ENCODE measurements at places on chromosomes 7 and 10.

DNA sequence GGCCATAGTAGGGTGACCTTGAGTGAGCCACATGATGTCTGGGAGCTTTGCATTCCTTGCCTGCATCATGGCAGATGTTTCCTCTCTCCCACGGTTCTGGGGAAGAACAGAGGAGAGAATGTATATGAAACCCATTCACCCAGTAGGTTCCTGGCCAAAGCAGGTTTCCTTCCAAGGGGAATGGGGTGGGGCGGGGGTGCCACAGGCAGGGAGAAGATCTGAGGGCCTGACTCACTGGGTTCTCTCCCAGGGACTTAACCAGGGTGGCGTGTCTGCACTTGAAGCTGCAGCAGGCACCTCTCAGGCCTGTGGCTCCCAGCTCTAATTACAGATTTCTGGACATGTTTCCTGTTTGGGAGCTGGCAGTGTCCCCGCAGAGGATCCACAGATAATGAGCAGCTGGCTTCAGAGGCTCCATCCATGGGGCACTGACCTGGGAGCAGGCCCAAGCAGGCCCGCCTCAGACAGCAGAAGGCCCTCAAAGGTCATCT, 50.2 kb upstream of the ZMIZ1 start:
- DNase-seq, result no peak

DNA sequence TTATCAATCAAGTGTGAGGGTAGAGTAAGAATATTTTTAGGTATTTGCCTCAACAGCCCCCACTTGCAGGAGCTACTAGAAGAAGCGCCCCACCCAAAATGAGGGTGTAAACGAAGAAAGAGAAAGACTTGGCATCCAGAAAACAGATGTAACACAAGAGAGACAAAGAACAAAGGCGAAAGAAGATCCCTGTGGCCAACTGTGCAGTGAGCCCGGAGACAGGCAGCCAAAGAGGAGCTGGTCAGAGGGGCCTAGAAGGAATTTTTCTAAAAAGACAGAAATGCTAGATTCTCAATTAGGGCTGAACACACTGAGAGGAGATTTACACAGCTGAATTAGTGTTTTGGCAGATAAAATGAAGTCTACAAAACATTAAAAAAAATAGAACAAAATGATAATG, 29.6 kb upstream of the EIF5AL1 start:
- DNase-seq, result no peak

DNA sequence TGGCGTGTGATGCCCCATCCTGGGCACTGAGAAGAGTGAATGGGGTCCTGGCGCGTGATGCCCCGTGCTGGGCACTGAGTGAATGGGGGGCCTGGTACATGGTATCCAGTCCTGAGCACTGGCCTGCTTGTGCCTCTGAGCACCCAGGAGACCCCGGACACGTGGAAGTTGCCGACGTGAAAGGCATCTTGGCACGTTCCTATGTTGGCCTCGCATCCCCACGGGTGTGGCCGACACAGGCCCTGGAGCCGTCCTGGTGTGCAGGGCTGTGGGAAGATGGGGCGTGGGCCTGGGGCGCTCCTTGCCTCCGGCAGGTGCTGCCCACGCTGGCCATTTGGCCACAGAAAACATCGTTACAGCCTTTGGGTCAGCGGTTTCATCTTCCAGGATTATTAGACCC, 35.5 kb downstream of the CFAP46 start:
- DNase-seq, result no peak

DNA sequence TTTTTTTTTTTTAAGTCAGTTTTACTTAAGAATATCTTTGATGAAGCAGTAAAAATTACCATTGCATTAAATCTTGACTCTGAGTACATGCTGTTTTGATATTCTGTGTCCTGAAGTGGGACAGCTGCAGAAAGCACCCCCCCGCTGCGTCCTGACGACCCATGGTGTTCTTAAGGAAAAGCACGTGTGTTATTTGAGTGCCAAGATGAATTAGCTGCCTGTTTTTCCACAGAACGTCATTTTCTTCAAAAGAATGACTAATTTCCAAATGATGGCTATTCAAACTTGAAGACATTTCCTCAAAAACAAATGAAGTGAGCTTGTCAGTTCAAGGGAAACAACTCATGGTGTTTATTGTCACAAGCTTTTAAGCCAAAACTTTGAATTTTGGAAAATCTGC, 45.9 kb downstream of the CREM start:
- DNase-seq, result no peak

GRCh38 chr7:23294549-23295400, 4.4 kb upstream of the MALSU1 start:
- no peak for DNase-seq

GRCh38 chr10:130901311-130902165, 410.0 kb downstream of the TCERG1L start:
- DNase-seq, result no peak

GRCh38 chr10:70534281-70534680, 55.7 kb downstream of the PALD1 start:
- DNase-seq, result no peak

GRCh38 chr10:106826716-106827115, 337.8 kb downstream of the SORCS1 start:
- no peak for DNase-seq
